ENCODE measurements at places on chromosomes 12 and 14.

DNA sequence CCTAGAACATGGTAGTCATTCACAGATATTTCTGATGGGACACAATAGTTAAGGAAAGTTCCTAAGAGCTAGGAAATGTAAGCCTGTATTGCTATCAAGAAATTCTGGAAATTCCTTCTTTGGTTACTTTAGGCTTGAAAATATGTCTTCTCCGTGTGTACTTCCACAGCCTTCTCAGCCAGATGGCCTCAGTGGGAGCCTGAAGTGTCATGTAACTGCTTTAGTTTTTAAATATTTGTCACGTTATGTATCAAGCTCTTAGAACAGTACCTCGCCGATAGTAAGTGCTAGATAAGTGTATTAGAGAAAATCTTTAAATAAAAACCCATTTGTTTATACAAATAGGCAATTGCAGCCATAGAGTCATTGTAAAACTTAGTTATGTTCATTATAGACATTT is 95.6 kb downstream of the DERA start:
- no peak for DNase-seq

GRCh38 chr12:55862286-55862685 is 19.6 kb upstream of the MMP19 start:
- DNase-seq = no peak

- DNase-seq = no peak
Measured at GRCh38 chr12:95874452-95874851, 15.7 kb downstream of the SNRPF start.

DNA sequence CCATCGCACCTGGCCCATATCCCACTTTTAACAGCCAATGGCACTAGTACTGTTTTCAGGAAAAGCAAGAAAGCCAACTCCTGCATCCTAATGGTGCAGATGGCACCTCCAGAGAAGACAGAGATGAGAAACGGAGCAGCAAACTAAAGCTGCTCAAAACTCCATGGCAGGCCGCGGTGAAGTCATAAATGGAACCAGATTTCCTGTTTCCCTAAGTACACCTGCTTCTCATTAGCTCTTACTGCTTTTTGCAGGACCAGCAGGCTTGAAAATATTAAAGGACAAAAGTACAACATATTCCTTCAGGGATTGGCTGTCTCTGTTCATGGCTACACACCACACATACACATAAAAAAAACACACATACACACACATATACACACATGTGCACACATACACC is 36.7 kb upstream of the LGALS3 start:
- no peak for DNase-seq

DNA sequence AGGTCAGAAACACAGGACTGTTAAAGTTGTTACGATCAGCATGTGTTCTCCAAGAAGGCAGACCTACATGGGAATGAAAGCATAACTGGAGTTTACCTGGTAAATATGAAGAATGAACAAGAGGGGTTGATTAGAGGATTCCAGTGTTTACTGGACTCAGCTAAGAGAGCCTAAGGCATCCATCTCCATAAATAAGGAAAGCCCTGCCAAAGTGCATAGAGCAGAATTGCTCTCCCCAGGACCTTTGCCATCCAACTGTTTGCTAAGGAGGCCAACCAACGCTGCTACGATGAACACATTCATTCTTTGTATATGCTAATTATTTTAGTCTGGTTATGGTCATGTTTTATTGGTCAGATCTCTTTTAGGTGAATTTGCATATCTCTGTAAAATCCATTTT is 17.1 kb upstream of the PAWR start:
- DNase-seq = no peak

DNA sequence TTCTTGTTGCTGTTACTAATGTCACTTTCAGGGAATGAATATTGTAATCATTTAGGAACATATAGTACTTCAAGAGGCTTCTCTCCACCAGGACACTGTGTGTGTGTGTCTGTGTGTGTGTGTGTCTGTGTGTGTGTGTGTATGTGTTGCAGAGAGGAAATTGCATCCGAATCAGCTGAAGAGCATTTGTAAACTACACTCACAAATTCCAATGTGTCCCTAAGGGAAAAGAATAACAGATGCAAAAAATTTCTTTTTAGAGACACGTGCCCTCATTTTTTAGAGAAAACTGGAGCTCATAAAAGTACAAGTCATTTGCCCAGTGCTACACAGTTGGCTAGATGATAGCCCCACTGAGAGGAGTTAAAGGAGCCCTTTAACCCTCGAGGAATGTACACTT is 168.8 kb downstream of the ANO4 start:
- DNase-seq = no peak

DNA sequence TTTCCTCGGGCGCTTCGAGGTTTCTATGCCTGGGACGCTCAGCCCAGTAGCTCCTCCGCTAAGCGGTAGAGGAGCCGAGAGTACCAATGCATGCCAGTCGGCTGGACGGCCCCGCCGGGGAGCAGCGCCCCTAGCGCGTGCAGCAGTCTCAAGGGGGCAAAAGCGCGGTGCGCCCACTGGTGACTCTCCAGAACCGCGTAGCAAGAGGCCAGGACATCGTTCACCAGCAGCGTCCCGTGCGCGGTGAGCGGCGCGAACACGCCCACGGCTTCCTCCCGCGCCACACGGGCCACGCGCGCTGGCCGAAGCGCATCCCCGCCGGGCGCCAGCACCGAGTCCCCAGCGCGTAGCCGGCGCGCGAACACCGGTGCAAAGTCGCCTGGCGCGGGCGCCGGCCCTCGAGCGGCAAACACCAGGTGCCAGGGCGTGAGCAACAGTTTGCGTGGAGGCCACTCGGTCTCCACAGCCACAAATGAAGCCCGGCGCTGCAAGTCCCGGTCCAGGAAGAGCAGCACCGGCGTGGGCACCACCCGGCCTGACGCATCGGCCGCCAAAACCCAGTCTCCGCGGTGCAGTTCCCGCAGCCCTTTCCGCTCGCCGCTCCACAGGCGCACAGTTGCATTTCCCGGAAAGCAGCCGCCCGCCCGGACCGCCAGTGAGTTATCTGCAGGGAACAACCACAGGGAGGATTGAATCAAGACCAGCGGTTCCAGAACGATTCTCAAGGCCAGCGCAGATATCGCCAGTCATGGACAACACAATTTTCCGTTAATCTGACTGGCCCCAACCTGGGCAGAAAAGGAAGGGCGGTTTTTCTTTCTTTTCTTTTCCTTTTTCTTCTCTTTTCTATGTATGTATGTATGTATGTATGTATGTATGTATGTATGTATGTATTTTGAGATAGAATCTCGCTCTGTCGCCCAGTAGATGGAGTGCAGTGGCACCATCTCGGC is 4.5 kb downstream of the DHH start:
- DNase-seq = no peak

DNA sequence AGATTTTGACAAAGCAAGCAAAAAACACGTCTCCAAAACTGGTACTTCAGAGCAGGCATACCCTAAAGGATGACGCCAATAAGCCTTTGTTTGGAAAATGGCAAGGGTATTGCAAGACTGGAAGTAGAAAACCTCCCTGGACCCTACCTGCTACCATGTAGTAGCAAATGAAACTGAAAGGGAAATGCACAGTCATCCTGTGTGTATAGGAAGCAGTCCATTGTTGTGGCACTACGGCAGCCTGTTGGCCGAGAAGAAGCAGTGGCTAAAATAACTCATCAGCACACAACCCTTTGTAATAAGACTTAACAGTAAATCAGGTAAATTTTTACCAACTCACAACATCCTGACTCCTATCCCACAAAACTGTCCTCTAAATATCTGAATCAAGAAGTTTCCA is 386.4 kb downstream of the RGS6 start:
- DNase-seq = no peak

GRCh38 chr14:102078831-102079699 is 7.8 kb downstream of the HSP90AA1 start:
- DNase-seq = no peak

- no peak for DNase-seq
Measured at GRCh38 chr14:81105378-81105777, 115.4 kb downstream of the GTF2A1 start.

GRCh38 chr14:68013326-68013725 is 193.7 kb downstream of the RAD51B start:
- no peak for DNase-seq

- DNase-seq = no peak
Measured at GRCh38 chr12:118060301-118061010, 523 bp downstream of the WSB2 start.

DNA sequence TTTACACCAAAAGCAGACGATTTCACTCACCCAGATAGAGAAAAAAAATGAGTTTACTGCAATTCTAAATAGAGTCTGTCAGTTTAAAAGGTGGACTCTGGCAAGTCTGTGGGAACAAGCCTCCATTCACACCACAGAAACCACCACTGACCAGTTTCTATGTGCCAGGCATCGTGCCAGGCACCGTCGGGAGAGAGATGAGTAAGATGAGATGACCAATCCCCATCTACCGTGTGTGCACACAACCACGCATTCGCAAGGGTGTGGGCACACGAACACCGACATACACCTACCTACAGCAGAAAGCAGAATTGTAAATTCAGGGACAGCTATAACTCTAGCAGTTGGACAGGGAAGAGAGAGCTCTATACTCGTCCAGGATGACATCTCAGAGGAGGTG is 58.3 kb downstream of the PRIMA1 start:
- no peak for DNase-seq

GRCh38 chr14:92759679-92760523 is 11.5 kb upstream of the LGMN start:
- no peak for DNase-seq

Data from GM10248 (cell line).